ENCODE measurements at places on chromosomes 16 and 17.

DNA sequence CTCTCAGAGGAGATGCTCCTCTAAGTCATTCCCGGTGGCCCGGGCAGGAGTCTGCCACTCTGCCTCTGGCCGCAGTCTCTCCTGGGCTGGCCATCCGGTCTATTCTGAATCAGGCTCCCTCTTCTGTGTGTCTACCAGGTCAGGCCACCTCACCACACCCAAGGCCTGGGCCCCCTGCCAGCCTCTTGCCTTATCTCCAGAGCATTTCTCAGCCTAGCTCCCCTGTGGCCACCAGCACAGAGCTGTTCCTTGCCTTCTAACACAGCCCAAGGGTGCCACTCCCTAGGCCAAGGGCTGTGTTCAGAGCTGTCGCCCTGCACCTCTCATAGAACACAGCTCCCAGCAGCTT is 55.3 kb downstream of the MYO18A start:
- no peak for DNase-seq

DNA sequence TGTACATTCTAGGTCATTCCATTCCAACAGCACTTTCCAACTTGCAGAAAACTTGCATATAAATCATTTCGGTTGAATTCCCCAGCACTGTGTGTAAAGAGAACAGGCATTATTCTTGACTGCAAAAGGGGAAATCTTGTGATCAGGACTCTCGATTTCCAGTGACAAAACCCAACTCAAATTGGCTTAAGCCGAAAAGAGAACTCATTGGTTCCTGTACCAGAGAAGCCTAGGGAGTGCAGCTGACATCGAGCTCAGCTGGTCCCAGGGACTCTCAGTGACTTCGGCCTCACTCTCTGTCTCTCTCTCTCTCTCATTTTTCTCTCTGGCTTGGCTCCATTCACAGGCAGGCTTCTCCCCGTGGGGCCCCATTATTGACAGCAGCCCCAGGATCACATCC is 30.7 kb downstream of the CD300LF start:
- DNase-seq = no peak

DNA sequence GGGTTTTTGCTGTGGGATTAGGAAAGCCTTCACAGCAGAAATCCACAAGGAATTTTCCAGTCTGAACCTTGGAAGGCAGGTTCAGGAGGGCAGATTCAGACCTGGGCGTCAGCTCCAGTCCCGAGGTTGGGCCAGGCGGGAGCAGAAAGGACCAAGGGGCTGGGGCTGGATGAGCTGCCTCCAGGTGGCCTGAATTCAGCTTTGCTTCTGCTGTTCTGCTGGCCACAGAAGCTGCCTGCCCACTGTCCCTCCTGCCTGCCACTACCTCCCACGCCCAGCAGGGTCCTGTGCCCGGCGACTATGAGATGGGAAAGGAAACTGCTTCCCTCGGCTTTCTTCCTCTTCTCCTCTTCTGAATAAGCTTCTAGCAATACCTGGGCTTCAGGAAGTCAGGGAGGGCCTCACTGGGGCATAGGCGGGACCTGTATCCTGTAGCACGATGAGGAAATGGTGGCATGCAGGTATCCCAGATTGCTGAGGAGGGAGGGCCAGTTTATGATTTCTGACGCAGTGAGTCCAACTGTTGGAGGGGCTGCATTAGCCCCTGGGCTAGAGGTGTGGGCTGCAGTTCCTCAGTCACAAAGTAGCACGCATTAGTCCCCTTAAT is 18.4 kb downstream of the TBX4 start:
- DNase-seq = no peak

DNA sequence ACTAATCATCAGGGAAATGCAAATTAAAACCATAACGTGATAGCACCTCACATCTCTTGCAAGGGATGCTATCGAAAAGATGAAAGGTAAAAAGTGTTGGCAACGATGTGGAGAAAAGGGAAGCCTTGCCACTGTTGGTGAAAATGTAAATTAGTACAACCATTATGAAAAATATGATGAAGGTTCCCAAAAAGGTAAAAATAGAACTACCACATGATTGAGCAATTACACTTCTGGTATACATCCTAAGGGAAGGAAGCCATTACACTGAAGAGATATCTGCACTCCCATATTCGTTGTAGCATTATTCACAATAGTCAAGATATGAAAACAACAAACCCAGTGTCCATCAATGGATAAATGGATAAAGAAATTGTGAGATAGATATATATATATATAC is 21.5 kb downstream of the ABCA10 start:
- DNase-seq = no peak

- peak; percentile 57 for DNase-seq
Observed at GRCh38 chr17:1110862-1111598, 68.8 kb downstream of the ABR start.

GRCh38 chr17:50468304-50469207 is at the start of gene CHAD:
Gene CHAD (minus strand): TSS chr17:50468880. CDS start chr17:50468813, 67 bp downstream.
- no peak for DNase-seq

GRCh38 chr17:68820825-68821481 is 134.2 kb downstream of the ABCA8 start:
- DNase-seq = no peak

DNA sequence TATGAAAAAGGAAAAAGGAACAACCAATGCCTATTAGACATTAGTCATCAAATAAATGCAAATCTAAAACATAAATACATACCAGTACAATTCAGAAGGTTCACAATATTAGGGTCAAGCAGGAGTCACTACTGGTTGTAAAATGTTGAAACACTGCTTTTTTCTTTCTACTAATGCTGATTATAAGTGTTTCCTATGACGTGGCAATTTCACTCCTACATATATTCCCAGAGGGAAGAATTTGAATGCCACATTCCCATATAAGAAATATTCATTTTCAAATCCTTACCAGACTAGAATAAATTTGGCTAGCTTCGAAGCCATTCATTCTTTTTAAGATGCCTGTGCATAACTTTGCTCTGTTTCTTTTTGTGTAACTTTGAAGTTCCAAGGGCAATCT is 2.6 kb upstream of the KRTAP9-2 start:
- no peak for DNase-seq

DNA sequence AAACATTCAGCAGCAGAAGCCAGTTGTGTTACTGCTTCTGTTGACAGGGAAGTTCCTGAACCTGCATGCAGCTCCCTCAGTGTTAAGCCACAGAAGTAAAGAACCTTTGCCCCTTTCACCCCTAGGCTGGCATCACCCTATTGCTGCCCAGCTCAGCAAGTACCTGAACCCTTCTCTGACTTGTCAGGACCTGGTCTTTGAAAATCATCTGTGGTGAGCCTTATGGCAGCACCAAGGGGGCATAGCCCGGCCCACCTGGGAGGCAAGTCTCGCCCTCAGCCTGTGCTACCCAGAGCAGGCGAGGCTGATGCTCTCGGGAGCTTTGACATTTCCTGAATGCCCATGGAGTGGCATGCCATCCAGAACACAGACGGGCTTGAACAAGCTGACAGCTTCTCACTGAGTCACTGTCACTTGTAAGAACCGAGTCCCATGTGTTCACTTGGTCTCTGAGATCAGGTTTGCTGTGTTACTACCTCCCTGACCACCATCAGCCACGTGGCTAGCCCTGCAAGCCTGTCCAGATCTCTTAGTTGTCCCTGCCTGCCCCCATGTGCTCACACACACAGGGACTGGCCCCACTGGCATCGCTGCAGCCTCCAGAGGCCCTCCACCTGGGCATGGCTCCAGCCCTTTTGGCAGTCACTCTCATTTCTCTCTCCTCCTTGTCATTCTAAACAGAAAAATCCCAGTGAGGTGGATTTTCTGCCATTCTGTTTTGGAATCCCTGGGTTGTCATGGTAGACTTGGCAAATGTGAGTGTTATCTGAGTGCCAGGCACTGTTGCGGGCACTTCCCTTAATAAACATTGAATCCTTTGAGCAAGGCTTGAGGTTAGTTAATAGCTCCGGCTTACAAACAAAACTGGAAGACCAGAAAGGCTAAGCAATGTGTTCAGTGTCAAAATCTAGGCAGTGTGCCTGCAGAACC is 2.9 kb upstream of the CARMIL2 start:
- peak; percentile 41 for DNase-seq

- DNase-seq = no peak
Observed at GRCh38 chr16:85403693-85404092, 209.4 kb upstream of the GSE1 start.

GRCh38 chr16:23359092-23359760 is 57.1 kb downstream of the SCNN1B start:
- DNase-seq = no peak

DNA sequence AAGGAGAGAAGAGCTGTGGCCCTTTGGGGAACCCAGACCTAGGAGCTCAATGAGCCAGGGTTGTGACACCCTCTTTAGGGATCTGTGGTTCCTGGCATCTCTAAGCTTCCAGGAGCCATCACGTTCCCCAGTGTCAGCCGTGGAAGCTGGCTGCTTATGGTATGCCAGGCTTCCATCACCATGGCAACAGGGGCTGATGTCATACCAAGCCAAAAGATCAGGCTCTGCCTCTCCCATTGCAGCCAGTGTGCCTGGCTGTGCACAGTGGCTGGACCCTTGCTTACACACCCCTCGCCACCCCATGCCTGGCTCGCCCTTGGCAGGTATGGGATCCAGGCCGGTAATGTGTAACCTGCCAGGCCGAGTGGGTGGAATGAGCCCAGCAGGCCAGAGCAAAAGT is 91.1 kb downstream of the SSH2 start:
- DNase-seq = no peak

DNA sequence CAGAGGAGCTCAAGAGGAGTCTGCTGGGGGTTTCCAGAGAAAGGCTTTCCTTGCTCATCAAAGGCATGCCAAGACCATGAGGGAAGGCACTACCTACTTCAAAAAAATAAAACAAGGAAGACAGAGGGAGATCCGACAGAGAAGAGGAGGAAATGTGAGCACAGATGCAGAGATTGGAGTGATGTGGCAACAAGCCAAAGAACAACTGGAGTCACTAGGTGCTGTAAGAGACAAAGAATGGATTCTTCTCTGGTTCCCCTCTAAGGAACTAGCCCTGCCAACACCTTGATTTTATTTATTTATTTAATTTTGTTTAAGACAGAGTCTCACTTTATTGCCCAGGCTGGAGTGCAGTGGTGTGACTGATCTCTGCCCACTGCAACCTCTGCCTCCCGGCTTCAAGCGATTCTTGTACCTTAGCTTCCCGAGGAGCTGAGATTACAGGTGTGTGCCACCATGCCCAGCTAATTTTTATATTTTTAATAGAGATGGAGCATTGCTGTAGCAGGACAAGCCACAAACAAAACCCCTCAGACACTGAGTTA is 13.8 kb upstream of the ACSF2 start:
- no peak for DNase-seq

- no peak for DNase-seq
Observed at GRCh38 chr16:85281181-85281580, 168.9 kb upstream of the CIBAR2 start.

DNA sequence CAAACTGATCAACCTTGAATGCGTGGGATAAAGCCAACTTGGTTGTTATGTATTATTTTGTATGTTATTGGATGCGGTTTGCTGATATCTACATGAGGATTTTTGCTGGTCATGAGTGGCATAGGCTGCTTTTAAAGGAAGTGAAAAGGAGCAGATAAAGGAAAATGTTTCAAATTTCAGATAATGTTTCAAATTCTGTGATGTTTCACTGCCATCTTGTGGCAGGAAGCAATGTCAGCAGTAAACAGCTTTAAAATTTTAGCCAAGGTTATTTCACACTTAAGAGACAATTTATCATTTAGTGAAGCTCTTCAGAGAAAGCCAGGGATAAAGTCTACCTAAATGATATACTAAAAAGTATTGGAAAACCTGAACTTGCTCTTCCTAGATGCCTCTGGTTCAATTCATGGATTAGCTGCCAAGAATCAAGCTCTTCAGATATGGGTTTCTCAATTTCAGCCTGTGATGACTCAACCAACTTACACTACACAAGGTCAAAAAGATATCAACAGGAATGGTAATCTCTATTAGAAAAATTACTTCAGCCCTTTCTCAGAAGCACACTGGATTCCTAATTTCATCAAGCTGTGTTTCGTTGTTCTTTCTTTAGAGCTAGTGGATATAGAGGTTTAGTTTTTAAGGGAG is 136.0 kb upstream of the C17orf78 start:
- DNase-seq = peak; percentile 62

- no peak for DNase-seq
Observed at GRCh38 chr16:81744911-81745310, 34.2 kb upstream of the PLCG2 start.

GRCh38 chr16:4053301-4053845 is 62.9 kb downstream of the ADCY9 start:
- DNase-seq = no peak
